ENCODE measurements at places on chromosomes 12 and 14.

- no peak for DNase-seq
Observed at GRCh38 chr14:102903248-102903888, 19.1 kb upstream of the AMN start.

DNA sequence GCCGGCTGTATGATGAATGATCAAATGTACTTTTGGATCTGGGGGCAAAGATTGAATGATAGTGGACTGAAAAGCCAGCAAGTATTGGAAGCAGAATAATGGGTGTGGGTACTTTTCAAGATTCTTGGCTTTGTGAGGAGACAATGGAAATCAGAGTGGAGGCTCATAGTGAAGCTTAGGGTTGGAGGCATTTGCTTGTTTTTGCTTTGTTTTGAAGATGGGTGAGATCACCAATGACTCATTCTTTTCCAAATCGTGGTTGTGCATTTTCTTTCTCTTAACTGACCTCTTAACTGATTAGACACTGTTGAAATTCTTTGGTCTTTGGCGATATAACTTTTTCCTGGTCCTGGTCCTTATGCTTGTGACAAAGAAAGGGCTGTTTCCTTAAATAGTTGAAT, 54.4 kb downstream of the PELI2 start:
- DNase-seq = peak; percentile 73

- DNase-seq = no peak
Observed at GRCh38 chr12:57148469-57149244, 1.2 kb upstream of the LRP1-AS start.

DNA sequence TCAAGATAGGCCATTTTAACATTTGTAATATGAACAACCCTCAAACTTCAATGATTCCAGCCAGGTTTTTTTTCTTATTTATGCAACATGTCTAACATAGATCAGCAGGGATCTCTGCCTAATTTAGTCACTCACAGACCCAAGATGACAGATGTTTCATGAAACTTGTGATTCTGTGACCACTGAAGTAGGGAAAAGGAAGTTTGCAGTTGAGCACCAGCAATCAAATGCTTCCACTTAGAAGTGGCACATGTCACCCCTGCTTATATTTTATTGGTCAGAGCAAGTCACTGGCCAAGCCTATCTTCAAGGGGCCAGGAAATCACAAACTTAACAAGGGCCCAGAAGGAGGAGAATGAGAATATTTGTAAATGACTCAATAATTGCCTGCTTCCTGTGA, 150.6 kb downstream of the BCAT1 start:
- no peak for DNase-seq
